ENCODE measurements at places on chromosomes 16 and 17.

GRCh38 chr17:76805319-76805718 lies 62.9 kb upstream of the MGAT5B start:
- DNase-seq = no peak

DNA sequence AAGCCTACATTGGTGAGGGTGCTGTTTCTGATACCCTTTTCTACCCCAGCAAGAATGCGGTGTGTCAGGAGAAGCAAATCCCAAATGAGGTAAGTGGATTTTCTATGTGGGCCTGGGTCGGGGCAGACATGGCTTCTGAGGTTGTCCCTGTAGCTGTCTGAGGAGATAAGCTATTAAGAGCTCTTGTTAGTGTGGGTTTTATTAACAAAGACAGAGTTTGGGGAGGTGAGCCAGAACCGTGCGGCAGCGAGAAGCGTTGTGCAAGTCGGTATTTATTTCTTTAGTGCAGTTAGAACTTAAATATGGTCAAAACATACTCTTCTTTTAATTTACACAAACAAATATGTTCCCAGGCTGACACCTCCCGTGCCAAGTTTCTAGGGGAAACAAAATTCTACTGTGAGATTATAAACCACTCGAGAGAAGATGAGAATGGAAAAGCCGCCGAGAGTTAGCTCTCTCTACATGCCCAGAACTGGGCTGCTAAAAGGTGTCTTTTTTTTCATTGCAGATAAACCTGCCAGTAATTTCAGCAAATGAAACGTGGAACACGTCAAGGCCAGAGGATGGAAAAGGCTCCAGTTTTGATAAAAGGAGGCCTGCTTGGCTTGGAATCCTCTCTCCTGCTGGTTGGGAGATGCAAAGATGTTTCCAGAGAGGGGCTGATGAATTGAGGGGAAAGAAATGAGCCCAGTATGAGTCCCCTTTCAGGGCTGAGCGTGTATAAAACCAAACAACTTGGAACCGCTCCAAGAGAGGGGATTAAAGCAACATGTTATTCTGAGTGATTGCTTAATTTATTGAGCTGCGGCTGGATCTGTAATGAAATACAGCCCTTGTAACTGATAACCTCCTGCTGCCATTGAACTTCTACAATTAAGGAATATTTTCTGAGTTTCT lies 254.6 kb downstream of the MRTFB start:
- no peak for DNase-seq

DNA sequence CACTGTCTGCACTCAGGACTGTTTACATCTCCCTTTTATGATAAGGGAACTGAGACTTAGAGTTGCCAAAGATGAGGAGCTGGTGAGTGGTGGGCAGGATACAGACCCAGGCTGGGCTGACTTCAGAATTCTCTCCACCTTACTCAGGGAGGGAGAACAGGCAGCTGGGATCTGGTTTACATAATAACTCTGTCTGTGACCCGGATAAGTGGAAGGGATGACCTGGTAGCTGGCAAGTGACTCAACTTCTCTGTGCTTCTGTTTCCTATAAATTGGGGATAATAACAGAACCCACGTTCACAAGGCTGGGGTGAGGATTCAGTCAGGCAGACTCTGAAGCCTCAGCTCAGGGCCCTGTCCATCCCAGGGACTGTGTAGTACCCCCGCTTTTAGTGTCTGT lies 2.6 kb downstream of the SNX20 start:
- DNase-seq = no peak

DNA sequence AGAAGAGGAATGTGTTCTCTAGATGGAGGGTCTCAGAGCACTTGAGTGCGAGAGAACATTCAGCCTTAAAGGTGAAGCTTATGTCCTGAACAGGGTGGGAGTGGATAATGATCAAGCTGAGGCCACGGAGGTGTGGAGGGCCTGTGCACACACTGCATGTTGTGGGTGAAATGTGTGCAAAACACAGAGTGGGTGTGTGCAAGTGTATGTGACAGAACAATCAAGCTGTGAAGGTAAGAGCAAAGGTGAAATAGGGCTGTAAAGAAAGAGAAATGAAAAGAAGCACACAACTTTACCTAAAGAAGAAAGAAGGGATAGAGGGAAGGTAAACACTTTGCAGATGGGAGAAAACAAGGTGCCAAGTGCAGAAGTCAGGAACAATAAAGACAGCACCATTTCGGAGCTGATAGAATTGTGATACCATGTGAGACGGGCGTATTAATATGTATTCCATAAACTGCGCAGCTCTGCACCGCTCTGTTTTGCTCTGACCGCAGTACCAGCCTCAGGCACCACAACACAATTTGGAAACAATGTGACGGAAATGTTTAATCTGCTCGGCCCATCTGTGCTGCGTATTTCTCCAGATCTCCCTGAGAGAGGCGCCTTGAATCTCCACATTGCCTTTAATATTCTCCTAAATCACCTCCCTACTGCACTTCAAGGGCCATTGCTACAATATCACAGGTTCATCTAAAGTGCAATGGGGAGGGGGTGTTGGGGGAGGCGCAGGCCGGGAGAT lies 40.6 kb downstream of the SNX11 start:
- DNase-seq = no peak

DNA sequence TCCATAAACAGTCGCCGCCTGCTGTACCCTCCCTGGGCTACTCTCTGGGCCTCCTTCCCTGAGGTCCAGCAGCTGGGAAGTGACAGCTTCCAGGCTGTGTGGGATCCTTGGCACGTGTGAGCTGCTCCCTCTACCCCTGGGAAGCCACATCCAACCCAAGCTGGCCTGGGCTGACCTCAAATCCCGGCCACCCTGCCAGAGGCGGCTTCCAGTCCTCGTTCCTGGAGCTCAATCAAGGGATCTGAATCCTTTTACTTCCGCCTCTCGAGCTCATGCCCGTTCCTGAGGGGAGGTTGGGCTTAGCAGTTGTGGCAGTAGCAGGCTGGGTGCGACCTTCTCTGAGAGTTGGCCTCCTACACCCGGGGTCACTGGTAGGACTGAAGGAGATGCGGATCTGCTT lies 82.5 kb downstream of the NETO2 start:
- DNase-seq = no peak

DNA sequence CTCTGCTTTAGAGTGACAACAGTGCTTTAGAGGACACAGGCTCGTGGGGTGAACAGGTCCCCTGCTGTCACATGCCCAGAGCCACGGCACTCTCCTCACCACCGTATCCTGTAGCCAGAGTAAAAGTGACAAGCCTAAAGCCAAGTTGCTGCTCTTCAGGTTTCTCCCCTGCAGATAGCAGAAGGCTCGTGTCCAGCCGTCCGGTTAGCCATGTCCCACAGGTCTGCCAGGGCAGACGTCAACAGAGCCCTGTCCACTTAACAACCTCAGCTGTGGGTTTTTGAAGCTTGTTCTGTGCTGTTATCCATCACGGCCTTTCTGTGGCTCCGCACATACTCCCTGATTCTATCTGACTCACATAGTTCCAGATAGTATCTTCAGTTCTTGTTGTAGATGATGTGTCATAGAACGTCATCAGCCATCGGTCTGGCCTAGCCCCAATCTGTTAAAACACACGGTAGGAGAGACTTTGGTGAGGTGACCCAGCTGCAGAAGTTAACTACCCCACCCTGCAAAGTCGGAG lies 100.7 kb downstream of the SOCS1 start:
- no peak for DNase-seq

DNA sequence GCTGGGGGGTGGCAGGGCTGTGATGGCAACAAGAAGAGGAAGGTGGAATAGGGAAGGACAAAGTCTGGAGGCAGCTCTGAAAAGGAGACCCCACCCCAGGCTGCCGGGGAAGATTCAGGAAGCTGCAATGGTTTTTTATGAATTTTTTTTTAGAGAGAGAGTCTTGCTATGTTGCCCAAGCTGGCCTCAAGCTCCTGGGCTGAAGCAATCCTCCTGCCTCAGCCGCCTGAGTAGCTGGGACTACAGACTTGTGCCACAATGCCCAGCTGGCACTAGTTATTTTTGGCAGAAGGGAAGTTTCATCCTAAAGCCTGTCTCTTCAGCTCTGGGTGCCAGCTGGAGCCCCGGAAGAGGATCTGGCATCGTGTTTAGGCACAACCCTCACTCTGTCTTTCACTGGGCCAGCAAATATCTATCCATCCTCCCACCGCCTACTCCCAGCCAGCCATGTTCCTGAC lies 1.3 kb upstream of the CES3 start:
- DNase-seq = no peak

DNA sequence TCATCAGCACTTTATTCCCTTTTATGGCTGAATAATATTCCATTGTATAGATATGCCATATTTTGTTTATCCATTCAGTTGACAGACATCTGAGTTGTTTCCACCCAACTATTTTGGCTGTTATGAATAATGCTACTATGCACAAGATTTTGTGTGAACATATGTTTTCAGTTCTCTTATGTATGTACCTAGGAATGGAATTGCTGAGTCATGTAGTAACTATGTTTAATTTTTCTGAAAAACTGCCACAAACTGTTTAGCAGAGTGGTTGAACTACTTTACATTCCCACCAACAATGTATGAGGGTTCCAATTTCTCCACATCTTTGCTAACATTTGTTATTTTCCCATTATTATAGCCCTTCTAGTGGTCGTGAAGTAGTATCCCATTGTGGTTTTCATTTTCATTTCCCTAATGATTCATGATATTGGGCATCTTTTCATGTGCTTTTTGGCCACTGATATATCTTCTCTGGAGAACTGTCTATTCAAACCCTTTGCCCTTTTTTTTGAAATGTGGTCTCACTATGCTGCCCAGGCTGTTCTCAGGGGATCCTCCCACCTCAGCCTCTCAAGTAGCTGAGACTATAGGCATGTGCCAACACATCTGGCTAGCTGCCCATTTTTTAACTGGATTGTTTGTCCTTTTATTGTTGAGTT lies 26.3 kb downstream of the SMURF2 start:
- no peak for DNase-seq

GRCh38 chr17:70989280-70989679 lies 819.9 kb downstream of the KCNJ2 start:
- DNase-seq = no peak

DNA sequence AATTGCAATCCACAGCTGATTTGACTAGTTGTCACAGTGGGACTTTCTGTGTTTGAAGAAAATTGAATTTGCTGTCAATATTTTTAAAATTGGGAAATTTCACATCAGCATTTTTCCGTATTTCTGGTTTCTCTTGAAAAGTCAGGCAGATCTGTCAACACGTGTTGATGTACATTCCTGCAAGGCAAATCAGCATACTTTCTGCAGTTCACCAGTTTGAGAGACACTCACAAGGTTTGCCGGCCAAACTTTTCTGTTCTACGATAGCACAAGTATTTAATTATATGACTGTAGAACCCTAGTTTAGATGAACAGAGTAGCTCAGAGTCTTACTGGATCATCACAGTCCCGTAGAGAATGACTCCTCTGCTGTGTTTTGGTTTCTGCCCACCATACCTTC lies 102.0 kb downstream of the ADAMTS18 start:
- DNase-seq = no peak

DNA sequence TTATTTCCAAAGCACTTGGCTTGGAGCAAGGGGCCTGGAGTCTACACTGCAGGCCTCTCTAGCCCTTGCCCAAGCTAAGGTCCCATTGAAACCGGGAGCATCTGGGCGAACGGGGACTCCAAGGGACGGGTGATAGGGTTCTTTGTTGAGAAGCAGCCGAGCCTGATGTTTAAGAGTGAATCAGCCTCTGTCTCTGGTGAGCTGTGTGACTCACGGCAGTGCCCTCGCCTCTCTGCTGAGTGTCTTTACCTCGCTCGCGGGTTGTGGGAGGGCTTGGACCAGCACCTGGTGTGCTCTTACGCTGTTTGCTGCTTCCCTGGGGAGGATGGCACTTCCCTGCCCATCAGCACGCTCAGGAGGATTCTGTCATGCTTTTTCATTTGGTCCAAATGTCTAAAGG lies 1.3 kb downstream of the HGS start:
- no peak for DNase-seq

GRCh38 chr17:76356803-76357456 lies 3.2 kb upstream of the PRPSAP1 start:
- no peak for DNase-seq

DNA sequence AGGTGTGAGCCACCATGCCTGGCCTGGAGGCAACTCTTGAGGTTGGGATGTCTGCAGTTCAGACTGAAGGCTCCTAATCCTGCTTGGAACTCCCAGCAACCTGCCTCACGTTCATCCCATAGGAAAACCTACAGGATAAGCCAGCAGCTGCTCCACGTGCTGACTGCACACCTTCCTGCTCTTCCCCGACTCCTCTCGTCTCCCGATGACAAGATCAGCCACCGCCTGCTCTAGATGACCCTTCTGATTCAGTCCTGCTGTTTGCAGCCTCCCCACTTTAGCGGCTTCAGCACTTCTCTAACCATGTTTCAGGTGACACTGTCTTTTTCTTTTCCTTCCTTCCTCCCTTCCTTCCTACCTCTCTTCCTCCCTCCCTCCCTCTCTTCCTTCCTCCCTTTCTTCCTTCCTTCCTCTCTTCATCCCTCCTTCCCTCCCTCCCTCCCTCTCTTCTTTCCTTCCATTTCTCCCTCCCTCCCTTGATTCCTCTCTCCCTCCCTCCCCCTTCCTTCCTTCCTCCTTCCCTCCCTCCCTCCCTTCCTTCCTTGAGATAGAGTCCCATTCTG lies 61.8 kb downstream of the EMP2 start:
- DNase-seq = no peak

DNA sequence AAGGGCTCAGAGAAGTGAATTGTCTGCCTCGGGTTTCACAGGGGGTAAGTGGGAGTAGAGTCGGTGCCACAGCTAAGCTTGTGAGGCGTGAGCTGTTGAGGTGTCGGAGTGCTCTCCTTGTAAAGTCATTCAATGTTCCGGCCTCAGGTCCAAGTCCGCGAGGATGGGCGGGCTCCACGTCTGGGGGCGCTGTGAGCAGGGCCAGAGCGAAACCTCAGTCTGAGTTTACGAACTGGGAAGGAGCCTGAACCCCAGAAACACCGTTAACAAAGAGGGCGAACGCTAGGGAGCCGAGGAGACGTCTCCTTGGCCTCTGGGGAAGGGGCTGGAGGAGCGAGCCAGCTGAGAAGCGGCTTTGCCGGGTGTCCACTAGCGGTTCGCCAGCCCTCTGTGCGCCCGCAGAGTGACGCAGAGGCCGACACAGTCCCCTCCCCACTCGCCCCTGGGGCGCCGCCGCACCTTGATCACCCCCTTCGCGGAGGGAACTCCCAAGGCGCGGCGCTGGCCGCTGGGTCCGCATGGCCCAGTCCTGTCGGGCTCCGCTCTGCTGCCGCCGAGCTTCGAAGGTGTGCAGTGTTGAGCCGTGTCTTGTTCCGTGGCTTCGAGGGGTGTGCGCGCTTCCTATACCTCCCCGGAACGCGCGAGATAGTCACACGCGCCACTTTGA lies 4.9 kb downstream of the IRX3 start:
- DNase-seq = no peak

Measured in NCI-H1930 (cell line).